ENCODE measurements at places on chromosomes 7 and 10.

DNA sequence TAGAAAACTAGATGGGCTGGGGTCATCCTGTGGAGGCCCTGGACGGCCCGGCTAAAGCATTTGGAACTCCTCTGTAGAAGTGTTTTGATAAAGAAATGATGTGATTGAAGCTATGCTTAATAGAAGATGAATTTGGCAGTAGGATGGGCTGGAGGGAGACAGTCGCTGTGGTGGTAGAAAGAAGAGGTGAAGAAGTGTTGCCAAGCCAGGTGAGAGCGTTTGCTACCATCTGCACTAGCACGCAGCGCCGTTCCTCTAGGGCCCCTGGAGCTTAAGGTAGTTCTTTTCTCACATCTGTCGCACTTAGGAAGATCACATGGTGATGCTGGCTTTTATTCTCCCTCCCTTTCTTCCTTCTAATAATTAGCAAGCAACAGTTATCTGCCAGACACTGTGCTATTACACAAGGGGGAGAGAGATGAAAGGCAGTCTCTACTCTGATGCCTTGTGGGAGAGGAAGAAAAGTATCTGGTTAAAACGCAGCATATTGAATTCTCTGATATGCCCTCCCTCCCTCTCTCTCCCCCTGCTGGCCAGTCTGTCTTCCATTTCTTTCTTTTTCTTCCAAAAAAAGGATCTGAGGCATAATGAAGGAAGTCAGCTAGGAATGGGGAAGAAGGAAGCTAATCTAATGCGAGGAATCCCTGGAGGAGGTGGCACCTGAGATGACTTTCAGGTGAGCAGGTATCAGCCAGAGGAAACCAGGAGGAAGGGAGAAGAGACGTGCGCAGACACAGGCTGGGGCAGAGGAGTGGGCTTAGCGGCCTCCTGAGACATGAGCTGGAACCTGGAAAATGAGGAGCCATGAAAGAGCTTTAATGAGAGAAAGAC lies 162.3 kb upstream of the KLF14 start:
- no peak for DNase-seq

DNA sequence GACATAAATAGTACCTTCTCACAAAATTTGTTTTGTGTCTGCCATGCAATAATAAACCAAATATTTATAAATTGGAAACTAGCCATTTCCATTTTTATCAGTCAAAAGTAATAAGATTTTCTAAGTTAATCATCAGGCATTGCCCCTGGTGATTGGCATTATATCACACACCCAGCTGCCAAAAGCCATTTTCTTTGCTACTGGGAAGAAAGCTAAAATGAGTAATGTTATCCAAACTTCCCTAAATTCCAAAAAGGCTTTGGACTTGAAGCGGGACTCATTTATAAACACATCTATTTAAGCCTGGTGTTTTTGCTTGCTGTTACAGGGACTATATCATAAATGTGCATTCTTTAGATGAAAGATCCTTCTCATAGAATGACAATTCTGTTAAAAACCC lies 86.0 kb downstream of the AKR1D1 start:
- DNase-seq: no peak

DNA sequence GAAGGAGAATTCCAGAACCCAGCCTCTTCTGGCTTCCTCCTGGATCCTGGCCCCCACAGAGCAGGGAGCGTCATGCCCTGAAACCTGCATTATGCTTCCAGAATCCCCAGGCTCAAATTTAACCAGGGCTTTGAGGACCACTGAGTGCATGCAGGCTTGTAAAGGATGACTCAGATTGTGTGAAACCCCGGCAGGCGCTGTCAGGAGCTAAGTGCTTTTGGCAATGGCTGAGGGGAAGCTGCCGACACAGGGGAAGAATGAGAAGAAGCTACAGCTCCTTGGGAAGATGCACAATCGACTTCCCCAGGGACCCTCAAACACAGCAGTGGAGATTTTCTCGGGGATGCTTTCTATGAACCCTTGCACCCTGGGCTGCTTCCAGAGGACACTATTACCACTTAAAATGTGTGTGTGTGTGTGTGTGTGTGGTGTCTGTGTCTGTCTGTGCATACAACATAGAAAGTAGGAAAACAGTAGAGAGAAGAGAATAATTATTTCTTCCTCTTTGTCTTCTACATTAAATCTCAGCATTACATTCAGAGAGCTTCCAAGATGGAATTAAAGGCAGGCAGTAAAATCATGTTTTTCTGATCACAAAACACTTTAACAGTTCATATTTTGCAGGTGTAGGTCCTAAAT lies 183.5 kb upstream of the INHBA start:
- no peak for DNase-seq

DNA sequence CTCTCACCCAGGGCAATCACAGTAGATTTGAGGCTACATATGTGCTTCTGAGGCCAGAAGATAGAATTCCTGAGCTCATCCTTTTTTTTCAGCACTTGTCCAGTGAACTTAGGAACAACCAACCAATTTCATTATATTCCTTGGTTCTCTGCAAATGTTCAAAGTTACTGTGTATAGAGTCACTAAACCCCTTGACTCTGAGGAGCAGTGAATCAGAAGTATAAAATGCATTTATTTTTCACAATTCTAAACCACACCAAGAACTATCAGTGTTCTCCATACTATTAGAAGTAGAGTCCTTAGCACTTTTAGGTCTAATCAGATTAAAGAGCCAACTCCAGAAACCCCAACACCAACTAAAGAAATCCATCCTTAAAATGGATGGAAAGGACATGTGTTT lies 19.6 kb upstream of the PAPSS2 start:
- DNase-seq: no peak

DNA sequence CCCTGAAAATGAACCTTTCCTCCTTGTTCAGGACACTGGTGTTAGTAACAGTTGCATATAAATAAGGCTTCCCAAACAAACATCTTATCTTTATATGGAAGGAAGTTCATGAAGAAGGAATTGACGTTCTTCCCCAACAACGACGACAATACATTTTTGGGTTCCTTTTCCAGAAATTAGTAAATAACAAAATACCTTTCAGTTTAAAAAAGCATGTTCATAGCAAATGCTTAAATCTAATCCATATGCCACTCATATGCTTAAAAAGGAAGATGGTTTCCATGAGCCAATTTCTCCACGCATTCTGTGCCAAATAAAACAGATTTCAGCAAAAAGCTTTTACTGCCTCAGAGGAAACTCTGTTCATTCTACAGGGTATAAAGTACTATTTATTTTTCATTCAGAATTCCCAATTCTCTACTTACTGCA lies 182.6 kb downstream of the COBL start:
- DNase-seq: no peak

DNA sequence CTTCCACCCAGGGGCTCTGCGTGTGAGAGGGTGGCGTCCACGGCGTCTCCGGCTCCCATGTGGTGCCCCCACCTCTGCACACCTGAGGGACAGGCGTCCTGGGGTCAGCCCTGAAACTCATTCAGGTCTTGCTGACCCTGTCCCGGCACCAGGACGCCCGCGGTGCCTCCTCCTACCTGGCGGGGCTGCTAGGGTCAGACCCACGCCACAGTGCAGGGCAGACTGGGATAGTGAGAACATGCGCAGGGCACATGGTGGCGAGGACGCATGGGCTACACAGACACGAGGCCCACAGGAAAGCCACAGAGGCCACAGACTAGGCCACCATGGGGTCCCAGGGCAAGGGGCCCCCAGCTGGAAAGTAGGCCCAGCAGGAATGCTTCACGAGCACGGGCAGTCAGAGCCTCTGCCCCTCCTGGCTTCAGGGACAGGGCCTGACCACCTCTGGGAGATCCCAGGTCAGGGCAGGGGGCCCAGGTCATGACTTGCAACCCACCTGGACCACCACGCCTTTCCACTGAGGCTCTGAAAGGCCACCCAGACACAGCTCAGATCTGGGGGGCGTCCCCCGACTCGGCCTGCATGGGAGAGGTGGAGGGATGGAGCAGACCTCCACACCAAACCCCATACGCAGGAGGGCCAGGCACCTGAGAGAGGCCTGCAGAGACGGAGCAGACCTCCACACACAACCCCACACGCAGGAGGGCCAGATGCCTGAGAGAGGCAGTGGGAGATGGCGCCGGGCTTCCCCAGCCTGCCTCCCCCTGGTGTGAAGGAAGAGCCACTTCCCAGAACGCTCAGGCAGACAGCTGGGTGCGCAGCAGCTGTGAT lies 188.6 kb downstream of the ELFN1 start:
- no peak for DNase-seq
